ENCODE measurements at places on chromosomes 2 and 18.

DNA sequence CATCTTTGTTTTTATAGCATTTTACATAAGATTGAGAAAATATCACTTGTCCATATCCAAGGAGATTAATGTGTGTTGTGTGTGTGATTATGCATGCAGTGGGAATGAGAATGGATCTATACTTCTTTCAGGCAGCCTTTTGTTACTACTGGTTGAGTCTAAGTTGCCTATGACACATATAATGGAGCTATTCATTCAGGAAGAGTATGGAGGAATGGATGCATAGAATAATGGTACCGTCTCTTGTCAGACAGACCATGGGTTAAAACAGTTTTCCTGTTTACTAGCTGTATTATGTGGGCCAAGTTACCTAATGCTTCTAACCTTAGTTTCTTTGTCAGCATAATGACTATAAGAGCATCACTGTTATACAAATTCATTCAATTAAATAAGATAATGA is 155.4 kb upstream of the KYNU start:
- DNase-seq: no peak

DNA sequence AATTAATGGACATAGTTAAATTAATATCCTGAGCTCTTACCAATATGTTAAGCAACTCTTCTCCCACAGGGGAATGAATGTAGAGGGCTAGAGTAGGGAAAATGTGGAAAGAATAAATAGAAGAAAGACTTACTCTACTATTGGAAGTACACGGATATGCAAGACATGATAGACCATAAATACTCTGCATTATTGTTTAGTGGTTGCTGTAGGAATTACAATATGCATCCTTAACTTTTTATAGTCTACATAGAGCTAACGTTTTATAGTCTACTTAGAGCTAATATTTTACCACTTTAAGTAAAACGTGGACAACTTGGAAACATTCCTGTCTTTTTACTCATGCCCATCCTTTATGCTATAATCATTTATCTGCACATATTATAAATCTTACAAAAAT is 163.8 kb upstream of the GALNT5 start:
- DNase-seq: no peak

- no peak for DNase-seq
Observed at GRCh38 chr2:161580021-161580420, 44.2 kb upstream of the SLC4A10 start.

DNA sequence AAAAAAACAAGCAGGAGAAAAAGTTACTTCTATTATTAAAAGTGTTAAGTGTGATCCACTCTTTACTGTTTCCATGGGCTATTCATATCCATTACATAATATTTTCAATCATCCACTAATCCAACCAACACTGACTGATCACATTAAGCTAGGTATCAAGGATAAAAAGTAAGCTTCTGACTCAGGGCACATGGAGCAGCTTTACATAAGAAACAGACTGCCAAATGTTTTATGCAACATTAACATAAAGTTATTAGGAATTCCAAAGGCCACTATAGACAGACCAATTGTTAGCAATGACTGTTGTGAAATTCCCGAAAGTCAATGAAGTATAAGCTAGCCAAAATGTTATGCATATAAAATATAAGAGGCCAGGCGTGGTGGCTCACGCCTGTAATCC is 277.6 kb downstream of the ZEB2 start:
- DNase-seq: no peak
